Activated CD8-positive, alpha-beta T cell treated with anti-CD3 and anti-CD28 coated beads, Interleukin-2, amount 10 ng/mL, durations not matched to agents 7 days and 5 days (primary cell): ENCODE measurements at places on chromosomes 6 and 20.
A peak's percentile ranks its signal among the peaks of the same experiment; 100 is the strongest.

DNA sequence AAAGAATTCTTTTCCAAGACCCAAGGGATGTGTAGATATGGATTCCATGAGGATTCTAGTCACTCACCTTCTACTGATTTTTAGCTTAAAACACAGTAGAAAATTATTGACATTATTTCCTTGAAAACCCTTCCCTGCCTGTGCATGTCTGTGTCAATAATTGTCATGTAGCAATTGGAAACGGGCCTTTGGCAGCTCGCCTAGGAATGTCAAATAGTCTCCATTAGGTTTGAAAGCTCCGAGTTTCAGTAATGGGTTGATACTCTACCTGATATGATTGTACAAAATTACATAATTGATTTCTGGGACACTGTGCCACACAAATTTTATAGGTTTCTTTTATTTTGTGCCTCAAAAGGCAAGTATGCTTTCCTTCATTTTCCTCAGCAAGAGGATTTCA lies 515.2 kb upstream of the ARID1B start:
- no peak for DNase-seq
- H3K27ac ChIP-seq, result no peak overlapping the region
- H3K4me1 ChIP-seq, result no peaks in the 10 kb centered on the region
- no peak overlapping the region for H3K4me3 ChIP-seq
- no peaks in the 10 kb centered on the region for H3K27me3 ChIP-seq

- peak overlapping the region; percentile 10 for H3K27ac ChIP-seq
- H3K4me3 ChIP-seq, result no peak overlapping the region
- no peaks in the 10 kb centered on the region for H3K36me3 ChIP-seq
- DNase-seq, result peak; percentile 25
Observed at GRCh38 chr6:130296854-130297253, 69.0 kb upstream of the TMEM200A start.

DNA sequence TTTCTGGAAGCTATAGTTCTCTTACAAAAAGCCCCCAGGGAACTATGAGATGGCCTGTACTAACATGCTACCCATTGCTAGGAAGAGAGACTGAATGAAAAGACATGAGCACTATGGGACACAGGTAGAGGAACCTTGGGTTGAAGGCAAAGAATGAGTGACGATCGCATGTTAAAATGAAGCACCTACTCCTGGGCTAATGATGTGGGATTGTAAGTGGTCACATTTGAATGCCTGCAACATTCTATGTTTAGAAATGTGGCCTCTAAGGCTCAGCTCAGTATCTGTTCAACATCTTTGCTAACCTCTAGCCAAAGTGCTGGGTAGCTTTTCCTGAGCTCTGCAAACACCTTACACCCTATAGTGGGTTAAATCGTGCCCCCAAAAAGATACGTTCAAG lies 5.2 kb upstream of the ZC3H12D start:
- no peak for DNase-seq
- no peak overlapping the region for H3K27ac ChIP-seq
- H3K4me1 ChIP-seq, result peaks cover 37% of the 10 kb centered on the region
- H3K4me3 ChIP-seq, result no peak overlapping the region
- H3K36me3 ChIP-seq, result no peaks in the 10 kb centered on the region

- no peak for DNase-seq
- H3K4me3 ChIP-seq, result no peak overlapping the region
- no peak overlapping the region for H3K27ac ChIP-seq
Observed at GRCh38 chr20:52459150-52459549, 267.6 kb upstream of the ZFP64 start.

- peaks cover 8% of the 10 kb centered on the region for H3K27me3 ChIP-seq
- no peaks in the 10 kb centered on the region for H3K36me3 ChIP-seq
- H3K4me3 ChIP-seq, result no peak overlapping the region
- no peak overlapping the region for H3K27ac ChIP-seq
Observed at GRCh38 chr20:10065154-10065833, 30.5 kb downstream of the ANKEF1 start.

DNA sequence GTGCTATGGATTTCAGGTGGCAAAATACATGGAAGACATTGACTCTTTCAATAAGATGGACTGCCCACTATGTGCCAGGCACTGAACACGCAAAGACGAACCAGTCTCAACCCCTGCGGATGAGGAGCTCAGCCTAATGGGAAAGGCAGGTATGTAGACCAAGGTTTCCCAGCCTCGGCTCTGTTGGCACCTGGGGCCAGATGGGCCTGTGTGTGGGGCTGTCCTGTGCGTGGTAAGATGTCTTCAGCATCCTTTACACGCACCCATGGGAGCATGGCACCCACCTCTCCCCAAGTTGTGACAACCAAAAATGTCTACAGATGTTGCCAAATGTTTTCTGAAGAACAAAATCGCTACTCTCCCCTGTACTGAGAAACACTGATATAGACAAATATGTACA lies 82.6 kb upstream of the FOXQ1 start:
- no peaks in the 10 kb centered on the region for H3K27me3 ChIP-seq
- no peak overlapping the region for H3K27ac ChIP-seq
- no peaks in the 10 kb centered on the region for H3K36me3 ChIP-seq
- no peak for DNase-seq
- no peaks in the 10 kb centered on the region for H3K4me1 ChIP-seq

- H3K36me3 ChIP-seq, result no peaks in the 10 kb centered on the region
- H3K27ac ChIP-seq, result no peak overlapping the region
- H3K27me3 ChIP-seq, result peaks cover 10% of the 10 kb centered on the region
Observed at GRCh38 chr6:35943390-35943789, 22.5 kb upstream of the SRPK1 start.

DNA sequence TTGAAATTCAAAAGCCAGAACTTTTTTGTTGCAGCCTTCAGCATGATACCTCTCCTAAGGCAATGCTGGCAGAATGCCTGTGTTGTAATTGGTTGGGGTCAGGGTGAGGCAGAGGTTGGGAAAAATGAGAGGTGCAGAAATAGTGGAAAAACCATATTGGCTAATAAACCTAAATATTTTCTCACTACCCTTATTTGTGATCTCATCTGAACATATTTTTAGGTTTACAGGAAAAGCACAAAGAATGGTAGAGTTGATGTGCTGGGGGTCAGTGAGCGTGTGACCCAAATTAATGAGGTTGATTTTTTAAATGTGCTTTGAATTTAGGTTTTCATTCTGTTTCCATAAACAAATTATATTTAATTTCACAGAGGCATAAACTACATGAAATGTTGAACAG lies 437.3 kb downstream of the HDGFL1 start:
- no peaks in the 10 kb centered on the region for H3K36me3 ChIP-seq
- H3K27me3 ChIP-seq, result no peaks in the 10 kb centered on the region
- no peak for DNase-seq
- H3K27ac ChIP-seq, result no peak overlapping the region

DNA sequence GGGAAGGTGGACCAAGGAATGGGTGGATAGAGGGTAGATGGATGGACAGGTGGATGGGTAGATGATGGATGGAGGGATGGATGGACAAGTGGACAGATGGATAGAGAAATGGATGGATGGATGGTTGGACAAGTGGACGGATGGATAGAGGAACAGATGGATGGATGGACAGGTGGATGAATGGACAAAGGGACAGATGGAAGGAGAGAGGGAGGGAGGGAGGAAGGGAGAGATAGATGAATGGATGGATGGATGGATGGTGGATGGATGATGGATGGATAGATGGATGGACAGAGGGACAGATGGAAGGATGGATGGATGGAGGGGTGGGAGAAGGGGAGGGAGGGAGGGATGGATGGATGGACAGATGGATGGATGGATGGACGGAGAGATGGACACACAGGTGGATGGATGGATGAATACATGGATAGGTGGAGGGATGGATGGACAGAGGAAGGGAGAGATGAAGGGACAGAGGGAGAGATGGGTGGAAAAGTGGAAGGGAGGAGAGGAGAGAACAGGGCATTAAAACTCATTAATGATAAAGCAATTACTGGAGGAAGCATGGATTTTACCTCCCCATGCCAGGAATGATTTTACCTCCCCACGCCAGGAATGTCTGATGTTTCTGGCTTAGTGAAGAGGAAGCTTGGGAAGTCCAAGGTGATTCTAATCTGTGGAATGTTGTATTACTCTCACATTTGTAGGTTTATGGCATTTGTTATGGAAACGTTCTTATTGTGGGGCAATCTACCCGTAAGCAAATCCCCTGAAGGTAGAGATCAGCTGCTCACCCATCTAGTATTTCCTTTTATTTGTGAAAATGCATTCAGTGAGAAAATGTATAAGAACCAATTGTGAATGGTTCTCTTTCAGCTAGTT lies 383.3 kb downstream of the TAF4 start:
- H3K4me3 ChIP-seq, result no peak overlapping the region
- no peaks in the 10 kb centered on the region for H3K4me1 ChIP-seq
- no peak for DNase-seq
- no peaks in the 10 kb centered on the region for H3K27me3 ChIP-seq

DNA sequence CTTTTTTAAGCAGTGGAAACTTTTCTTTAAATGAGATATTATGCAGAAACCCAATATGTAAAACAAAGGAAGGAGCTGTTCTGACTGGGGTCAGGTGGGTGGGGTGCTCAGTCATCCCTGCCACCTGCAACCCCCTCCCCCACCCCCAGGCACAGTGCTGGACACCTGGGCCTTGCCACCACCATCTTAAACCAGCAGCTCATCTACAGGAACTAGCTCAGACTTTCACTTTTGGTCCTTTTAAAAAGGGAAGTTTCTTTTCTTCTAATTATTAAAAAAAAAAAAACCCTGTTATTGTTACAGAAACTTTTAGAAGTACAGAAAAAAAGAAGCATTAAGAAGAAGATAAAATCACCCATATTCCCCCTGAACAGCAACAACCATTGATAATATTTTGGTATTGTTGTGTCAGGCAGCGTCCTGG lies 37.1 kb downstream of the PPP1R16B start:
- peak; percentile 58 for DNase-seq
- H3K4me3 ChIP-seq, result peak overlapping the region; percentile 64
- peak overlapping the region; percentile 77 for H3K27ac ChIP-seq
- H3K36me3 ChIP-seq, result peaks cover 67% of the 10 kb centered on the region
- H3K4me1 ChIP-seq, result peaks cover 74% of the 10 kb centered on the region
- no peaks in the 10 kb centered on the region for H3K27me3 ChIP-seq

GRCh38 chr6:11662323-11662722 lies 116.3 kb downstream of the ADTRP start:
- no peaks in the 10 kb centered on the region for H3K27me3 ChIP-seq
- no peaks in the 10 kb centered on the region for H3K36me3 ChIP-seq
- H3K4me1 ChIP-seq, result no peaks in the 10 kb centered on the region
- H3K4me3 ChIP-seq, result no peak overlapping the region
- no peak overlapping the region for H3K27ac ChIP-seq

DNA sequence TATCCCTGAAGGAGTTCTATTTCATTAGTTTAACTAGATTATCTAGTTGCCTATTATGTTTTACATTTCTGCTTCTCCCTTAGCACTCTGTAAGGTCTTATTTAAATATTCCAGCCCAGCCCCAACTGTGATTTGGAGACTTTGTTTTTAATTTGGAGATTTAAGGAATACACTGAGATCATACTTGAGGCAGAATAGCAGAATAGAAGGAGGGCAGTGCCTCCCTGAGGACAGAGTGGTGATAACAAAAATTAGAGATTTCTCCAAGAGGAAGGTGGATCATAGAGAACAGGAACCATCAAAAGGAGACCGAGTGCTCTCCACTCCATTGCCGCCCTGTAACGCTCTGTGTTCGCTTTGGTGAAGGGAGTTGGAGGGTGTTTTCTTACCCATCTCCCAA lies 14.8 kb upstream of the CD164 start:
- peaks cover 5% of the 10 kb centered on the region for H3K4me1 ChIP-seq
- H3K36me3 ChIP-seq, result no peaks in the 10 kb centered on the region
- H3K27me3 ChIP-seq, result no peaks in the 10 kb centered on the region
- DNase-seq, result no peak
- H3K27ac ChIP-seq, result no peak overlapping the region

DNA sequence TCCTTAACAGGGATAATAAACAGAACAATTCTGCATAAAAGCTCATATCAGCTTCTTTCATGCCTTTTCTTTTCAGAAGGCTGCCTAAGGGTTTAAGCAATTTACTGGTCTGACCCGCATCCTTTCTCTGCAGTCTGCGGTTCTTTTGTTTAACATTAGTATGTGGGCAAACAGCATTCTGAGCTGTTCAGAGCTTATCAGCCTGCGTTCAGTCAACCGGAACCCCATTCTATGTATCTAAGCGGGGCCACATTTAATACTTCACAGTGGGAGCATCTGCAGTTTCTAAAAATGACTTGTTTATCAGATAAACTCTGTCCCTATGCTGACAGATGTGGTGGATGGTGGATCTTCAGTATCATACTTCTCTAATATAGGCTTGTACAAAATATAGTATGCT lies 758.9 kb upstream of the MMS22L start:
- H3K27me3 ChIP-seq, result no peaks in the 10 kb centered on the region
- no peaks in the 10 kb centered on the region for H3K4me1 ChIP-seq
- DNase-seq, result no peak
- no peaks in the 10 kb centered on the region for H3K36me3 ChIP-seq
- no peak overlapping the region for H3K27ac ChIP-seq

DNA sequence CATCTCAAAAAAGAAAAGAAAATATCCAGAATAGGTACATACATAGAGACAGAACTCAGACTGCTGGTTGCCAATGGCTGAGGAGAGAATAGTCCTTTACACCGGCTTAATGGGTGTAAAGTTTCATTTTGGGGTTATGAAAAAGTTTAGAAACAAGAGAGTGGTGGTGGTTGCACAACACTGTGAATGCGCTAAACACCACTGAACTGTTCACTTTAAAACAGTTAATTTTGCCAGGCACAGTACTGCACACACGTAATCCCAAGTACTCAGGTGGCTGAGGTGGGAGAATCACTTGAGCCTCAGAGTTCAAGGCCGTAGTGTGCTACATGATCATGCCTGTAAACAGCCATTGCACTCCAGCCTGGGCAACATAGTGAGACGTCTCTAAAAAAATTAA lies 7.6 kb downstream of the ILRUN start:
- H3K4me1 ChIP-seq, result peaks cover 42% of the 10 kb centered on the region
- no peak for DNase-seq
- H3K27me3 ChIP-seq, result no peaks in the 10 kb centered on the region

DNA sequence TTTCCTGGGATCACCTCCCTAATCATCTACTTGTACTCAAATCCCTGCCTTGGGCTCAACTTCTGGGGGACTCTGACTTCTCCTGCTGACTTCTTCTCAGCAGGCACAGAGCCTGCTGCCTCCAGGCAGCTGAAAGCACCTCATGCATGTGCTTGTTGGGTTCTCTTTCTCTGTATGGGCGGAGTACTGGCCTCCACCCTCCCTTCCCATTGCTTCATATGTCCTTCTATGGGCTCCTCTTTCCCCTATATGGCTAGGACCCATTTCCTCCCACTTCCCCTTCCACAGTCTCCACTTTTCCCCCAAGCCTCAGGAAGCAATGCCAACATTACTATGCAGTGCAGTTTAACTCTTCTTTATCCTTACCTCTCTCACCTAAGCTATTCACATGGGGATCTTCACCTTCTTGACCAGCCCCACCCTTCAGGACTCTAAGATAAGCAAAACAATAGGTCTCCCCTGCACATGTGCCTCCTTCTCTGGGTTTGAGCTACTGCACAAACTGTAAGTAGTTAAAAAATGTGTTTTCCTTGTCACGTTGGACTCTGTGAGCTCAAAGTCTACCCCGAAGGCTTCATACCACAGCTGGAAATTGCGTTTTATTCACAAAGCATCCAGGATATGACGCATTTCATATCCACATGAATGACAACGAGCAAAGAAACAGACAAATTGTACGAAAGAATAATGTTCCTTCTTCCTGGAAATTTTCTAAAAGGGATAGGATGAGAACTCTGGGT lies 93.7 kb downstream of the CDS2 start:
- H3K4me3 ChIP-seq, result no peak overlapping the region
- no peak for DNase-seq
- H3K27me3 ChIP-seq, result no peaks in the 10 kb centered on the region
- H3K36me3 ChIP-seq, result no peaks in the 10 kb centered on the region
- no peaks in the 10 kb centered on the region for H3K4me1 ChIP-seq
